ENCODE measurements at places on chromosomes 3 and 15.

DNA sequence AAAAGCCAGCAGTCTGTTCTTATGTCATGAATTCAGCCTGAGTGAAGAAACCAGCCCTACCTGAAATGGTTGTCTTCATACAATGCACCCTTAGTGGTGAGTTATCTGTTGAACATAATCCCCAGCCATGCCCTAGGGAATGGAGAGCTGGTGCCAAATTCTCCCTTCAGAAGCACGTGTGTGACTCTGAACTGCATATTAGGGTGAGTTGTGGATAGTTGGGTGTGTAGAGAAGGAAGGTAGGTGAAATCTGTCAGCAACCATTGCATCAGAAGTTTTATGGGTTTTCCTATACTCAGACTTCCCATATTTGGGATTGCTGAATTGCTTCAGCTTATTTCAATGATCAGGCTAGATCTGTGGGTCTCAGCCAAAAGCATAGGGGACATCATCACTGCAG lies 46.5 kb upstream of the TP63 start:
- no peak for DNase-seq

- DNase-seq = no peak
Measured at GRCh38 chr3:24305795-24306467, 188.7 kb downstream of the THRB start.

DNA sequence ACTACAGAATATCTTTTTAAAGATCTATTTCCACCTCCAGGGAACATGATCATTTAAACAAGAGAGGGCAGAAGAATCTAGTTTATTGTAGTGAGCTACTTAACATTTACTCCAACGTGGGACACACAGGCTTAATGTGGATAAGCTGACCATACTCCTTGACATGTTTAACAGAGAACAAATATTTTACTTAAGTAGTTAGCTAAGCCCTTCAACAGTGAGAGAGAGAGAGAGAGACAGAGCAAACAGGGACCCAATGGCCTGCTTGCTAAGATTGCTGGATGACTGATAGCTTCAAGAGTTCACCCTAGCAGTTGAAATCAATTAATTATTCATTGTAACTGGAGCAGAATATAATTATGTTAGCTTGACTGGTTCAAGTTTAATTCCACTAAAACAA lies 158.6 kb downstream of the ADAM10 start:
- DNase-seq = peak; percentile 6

GRCh38 chr3:12961007-12961696 lies 112.1 kb downstream of the IQSEC1 start:
- no peak for DNase-seq

DNA sequence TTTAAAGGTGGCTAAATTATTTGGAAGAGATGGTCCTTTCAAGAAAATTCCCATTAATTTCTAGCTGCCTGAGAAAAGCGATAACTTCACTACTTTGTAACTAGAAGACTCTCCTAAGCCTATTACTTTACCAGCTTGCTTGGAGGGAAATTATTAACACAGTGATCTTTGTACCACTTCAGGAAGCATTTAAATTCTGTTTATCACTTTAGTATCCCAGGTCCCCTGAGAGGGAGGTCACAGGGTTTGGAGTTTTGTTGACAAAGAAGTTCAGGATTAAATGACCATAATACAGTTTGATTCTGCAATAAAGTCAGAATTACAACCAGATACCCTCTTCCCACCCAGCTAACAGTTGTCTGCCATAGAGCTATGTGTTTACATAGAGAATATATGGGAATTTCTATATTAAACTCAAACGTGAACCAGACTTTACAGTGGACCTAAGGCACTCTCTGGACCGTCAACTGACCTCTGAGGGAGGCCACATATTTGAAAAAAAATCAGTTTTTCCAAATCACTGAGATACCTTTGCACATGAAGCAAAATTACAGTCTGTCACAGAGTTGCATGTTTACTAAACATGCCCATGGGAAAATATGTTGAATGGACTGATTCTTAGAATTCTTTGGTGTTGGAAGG lies 3.0 kb downstream of the SLC27A2 start:
- no peak for DNase-seq

Data from right lung (tissue), 10 donors.